G401 (cell line): ENCODE measurements at places on chromosomes 7 and 10. TPM values are rescaled to one million over a fixed set of nuclear protein-coding genes. Genes with fewer than 3 reads are reported as not detected.

The EPDR1 gene
- total RNA-seq = not detected in 2 replicates

DNA sequence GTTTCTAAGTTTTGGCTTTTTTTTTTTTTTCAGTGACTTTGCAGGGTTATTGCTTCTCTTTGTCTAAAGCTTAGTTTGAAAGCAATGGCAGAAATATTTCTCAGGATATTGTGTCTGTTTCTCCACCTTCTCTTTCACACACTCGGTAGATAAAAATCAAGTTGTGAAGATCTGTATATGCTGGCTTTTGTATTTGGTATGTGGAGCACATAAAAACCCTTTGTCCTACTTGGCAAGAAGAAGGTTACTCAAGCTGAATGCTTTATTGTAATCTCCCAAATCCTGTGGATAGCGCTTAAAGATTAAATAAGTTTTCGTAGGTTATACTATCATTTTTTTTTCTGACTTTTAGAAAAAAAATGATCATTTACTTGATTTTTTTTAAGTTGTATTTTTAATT lies 172.4 kb downstream of the CDCA7L start:
- peak; percentile 6 for DNase-seq

The JCAD gene
- not detected in 2 replicates for total RNA-seq

DNA sequence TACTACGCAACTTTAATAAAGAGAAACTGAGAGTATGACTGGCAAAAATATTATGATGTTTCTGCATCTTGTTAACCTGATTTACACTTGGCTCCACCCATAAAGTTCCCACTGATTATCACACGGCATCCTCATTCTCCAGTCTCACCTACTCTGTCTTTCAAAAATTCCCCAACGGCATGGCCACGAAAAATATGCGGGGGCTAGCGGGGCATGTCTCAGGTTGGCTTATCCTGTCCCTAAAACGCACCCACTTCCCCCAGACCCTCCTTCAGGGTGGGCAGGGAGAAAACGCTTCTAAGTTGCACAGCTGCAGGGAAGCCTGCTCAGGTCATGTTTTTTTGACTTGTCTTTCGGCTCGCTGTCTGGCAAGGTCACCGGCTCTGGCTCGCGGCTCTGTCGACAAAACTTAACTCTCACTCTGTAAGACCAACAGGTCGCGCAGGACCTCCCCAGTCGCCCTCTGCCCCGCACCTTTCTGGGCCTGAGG lies 3.8 kb downstream of the CDK6 start:
- no peak for DNase-seq

- no peak for DNase-seq
These were observed 82.7 kb upstream of the WIPF3 start for GRCh38 chr7:29723599-29723998.

The CDH23 gene
- 2.8 and 5.9 TPM in 2 replicates for total RNA-seq
